ENCODE measurements at places on chromosomes 2 and 18.
A peak's percentile ranks its signal among the peaks of the same experiment; 100 is the strongest.

- no peak for DNase-seq
Measured at GRCh38 chr18:3690764-3691066, 240.7 kb downstream of the TGIF1 start.

- DNase-seq = peak; percentile 50
Measured at GRCh38 chr2:178177066-178177679, 17.1 kb upstream of the OSBPL6 start.

GRCh38 chr2:73063909-73064875 lies 7.3 kb downstream of the SFXN5 start:
- DNase-seq = peak; percentile 68

GRCh38 chr2:176178757-176179295 lies 9.6 kb upstream of the HOXD1 start:
- DNase-seq = no peak

DNA sequence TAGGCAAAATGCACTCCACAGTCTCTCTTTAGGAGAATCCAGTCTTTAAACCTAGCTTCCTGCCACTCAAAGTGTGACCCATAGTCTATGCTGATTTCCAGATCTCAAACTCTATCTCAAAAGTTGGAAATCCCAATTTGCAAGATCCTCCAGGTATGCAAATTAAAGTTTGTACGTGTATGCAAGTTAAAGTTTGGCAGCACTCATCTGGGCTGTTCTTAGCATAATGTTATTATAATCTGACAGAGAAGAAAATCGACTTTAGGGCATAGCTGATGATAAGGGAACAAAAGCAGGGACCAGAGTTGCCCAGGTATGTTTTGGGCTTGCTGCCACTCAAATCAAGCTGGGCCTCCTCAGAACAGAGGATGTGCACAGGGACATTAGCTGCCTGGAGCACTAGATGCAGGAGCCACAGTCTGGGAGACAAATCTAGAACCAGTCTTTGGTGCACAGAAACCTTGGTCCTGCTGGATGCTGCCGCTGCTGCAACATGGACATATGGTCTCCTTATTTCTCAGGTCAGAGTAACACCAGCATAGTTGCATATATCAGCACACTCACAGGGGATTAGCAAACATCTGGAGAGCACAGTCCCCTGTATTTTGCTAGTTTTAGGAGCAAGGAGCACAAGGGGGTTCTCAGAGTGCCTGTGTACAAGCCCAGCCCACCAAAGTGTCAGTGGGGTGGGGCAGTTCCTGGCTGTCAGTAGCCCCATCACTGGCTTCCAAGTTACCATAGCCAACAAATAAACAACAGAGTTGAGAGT lies 242.6 kb downstream of the TTC32 start:
- no peak for DNase-seq

DNA sequence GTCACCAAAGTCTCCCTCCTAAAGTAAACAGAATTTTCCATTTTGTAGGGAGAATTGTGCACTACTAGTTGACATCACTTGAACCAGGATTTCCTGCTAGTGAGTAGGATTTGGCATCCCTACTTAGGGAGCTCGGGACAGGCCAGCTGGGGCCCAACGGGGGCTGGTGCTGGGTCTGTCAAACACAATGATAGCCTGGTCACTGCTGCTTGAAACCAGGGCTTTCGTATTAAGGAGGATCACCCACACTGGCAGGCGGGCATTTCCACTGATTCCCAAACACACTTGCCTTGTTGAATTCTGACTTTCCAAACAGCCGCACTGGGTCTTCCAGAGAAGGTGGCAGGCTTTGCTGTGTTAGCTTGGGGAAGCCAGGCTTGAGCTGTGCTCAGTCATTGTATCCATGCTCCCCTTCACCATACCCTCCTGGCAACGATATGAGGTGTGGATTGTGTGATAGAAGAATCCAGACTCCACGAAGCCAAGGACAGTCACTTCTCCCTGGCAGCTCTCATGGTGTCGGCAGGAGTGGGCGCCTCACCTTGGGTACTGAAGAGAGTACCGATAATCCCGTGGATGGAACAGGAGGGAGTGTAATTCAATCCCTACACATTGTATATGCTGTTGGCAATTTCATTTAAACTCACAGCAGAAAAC lies 7.5 kb downstream of the GDF7 start:
- no peak for DNase-seq

GRCh38 chr2:36184848-36185247 lies 170.7 kb upstream of the CRIM1 start:
- DNase-seq = no peak

GRCh38 chr18:74551936-74552555 lies 17.7 kb downstream of the CNDP1 start:
- DNase-seq = peak; percentile 89

DNA sequence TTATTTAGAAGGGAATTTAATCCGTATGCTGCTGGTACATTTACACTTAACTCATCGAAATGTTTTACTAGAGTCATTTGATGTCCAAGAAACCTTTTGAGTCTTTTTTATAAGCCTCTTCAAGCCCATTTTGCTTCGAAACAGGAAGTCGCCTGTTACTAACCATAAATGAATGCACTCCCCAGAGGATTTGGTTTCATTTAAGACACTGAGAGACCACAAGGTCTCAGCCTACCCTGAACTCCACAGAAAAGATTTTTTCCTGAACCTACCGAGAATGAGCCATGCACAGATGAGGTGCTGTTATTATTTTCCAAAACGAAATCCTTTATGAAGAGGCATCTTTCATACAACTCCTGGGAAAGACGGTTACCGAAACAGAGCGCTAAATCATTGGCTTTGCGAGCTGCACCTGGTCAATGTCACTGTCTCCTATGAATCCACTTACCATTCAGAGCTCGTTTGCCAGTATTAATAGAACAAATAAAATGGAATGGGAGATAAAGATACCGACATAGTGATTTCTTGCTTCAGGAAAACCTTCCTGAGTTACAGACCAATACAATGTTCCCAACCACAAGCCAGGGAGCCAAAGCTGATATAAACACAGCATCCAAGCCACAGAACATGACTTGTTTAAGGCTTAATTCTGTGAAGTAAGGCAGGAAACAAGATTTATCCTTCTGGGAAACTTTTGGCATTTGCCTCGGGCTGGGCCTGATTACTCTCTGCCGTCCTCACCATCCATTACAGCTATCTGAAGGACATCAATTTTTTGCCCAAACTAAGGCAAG lies 382.1 kb downstream of the OSR1 start:
- peak; percentile 61 for DNase-seq

DNA sequence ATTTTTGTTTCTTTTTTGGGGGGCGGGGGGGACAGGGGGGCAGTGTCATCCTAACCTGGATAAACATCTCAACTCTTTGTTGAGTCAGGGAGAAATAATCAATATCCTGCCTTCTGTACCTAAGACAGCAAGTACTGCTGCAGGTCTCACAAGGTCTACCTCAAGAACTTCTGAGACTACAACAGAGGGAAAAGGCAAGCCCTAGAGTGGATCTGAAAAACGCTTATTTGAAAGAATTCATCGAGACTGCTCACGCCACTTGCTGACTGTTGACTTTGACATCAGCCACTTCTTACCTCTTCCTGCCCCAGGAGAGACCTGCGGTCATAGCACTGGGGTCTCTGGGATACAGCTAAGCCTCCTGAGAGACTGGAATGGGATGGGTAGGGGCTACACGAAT lies 8.4 kb downstream of the HDLBP start:
- DNase-seq = no peak

DNA sequence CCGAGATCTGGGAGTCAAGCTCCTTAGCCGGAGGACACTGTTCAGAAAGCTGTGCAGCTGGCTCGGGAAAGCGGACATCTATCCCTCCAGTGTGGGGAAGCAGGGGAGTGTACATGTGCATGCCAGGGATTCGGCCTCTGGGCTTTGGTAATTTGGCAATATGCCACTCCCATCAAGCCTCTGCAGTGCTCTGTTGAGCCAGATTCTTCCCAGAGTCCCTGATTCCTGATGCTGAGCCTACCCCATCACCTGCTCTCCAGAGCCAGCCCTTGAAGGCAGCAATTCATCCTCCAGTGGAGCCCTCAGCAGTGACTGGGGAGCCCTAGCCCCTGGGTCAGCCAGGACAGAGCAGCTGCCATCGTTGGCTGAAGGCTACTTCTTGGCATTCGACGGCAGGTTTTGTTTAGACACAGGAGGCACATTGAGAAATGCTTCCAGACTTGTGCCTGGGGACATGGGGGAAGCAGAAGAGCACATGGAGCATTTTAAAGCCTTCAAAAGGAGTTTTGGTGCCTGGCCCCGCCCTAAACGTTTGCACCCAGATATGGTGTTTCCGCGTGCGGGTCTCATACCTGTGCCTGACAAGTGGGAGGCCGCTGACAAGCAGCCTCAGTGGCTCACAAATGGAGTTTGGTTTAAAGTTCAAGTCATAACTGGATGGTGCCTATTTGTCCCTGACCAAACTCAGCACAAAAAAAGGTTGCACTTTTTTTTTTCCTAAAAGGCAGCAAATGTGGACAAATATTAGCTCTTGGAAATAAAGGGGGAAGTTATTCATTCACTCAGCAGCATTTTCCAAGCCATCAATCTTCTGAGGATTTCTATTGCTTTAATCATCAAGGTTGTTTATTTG lies 272.8 kb downstream of the CYRIA start:
- no peak for DNase-seq

- DNase-seq = no peak
Measured at GRCh38 chr2:164046040-164046439, 310.2 kb upstream of the FIGN start.

- DNase-seq = no peak
Measured at GRCh38 chr2:209581040-209581439, 157.2 kb downstream of the MAP2 start.

DNA sequence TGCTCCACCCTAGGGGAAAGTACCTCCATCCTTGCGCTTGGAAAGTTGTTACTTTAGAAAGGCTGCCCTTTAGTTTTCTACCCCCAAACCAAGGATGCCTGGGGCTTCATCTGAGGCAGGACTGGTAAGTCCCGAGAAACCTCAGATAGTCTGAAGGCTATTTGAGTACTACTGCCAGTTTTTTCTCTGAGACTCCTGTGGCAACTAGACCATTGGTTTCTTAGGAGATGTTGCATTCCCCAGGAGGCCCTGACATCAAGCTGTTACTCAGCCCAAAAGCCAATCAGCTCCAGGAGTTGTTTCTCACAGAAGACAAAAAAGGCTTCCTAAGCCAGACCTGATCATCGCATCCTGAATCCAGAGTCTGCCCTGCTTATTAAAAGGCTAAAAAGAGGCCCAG lies 67.2 kb downstream of the COLEC12 start:
- DNase-seq = no peak

- DNase-seq = no peak
Measured at GRCh38 chr18:23101861-23102432, 33.3 kb upstream of the CABLES1 start.

DNA sequence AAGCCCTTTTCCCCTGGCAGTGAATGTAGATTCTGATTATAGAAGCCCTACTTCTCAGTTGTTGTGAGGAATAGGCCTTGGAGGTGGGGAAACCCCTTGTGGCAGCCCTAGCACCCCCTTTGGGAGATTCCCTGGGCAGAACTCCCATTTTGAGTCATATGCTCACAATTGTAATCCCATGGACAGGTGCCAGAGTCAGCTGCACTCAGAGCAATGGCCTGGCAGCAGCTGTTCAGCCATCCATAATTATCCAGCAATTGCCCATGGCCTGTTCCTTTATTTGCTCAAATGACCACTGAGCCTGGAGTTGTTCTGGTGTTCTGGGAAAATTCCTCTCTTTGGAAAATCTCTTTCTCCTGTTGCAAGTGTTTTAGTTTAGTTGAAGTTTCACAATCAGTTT lies 71.7 kb downstream of the PTRHD1 start:
- DNase-seq = peak; percentile 72

DNA sequence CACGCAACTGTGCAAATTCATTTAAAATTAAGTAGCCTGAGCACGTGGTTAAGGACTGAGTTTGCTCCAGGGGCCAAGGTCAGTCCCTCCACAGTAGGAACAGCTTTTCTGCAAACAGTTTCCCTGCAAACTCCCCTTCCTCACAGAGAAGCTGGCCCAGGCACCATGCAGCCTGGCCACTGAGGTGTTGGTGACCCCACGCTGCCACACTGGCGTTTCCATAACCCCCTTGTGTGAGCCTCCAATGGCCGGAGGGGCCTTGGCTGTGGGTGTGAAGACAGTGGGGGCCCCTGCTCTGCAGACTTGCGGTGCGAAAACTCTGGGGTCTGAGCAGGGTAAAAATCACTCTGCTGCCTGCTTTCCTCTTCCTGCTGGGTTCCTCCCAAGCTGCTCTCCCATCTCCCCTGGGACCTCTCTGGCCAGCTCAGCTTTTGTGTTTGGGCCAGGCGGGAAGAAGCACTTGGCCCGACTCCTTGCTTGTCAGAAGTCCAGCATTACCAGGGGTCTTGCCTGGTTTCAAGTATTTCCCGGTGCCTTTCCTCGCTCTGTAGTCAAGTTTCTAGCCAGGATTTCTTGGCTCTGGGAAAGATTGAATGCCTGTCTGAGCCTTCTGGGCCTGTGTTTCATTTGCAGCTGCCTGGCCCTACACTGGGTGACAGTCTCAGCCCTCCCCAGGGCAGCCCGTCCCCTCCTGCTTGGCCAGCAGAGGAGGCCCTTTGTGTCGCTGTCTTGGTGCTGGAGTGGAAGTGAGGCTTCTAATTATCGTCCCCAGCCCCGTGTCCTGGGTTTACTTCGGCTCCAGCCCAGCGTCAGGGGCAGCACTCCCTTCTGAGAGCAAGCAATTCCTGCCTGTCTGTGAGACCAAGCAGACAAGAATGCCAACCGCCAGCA lies 131.4 kb upstream of the SLC1A4 start:
- no peak for DNase-seq

GRCh38 chr18:62420513-62421209 lies 95.6 kb downstream of the TNFRSF11A start:
- DNase-seq = peak; percentile 64

DNA sequence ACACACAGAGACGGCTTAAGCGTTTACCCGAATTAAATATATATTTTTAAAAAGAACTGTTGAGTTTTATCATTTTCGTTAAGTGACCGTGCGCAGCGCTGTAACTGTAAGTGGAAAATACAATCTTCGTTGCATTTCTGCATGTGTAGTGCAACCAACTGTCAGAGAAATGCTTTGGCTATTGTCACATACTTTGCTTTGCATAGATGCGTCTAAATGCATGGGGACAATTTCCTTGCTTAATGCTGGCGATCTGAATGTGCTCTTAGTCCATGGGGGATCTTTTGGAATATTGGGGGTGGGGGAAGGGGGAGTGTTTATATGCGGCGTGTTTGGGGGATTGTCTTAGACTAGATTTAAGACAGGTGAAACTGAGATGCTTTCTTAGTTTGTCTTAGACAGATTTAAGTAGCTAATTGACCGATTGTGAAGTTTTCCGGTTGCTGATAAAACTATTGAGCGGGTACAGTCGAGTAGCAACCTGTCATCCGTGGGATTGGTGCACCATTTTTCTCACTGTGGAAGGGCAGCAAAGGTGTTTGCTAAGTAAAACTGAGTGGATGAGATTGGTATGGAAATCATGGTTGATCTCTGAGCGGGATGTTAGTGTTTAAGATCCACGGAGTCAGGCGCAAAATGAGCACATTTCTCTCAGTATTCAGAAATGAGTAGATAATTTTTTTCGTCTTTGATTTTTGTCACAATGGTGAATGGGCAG lies 476 bp downstream of the VSNL1 start:
- DNase-seq = no peak

Measured in AG20443 (cell line).